ENCODE measurements at places on chromosomes 4 and X.

- DNase-seq, result no peak
Observed at GRCh38 chrX:39772057-39772832, 325.5 kb downstream of the BCOR start.

DNA sequence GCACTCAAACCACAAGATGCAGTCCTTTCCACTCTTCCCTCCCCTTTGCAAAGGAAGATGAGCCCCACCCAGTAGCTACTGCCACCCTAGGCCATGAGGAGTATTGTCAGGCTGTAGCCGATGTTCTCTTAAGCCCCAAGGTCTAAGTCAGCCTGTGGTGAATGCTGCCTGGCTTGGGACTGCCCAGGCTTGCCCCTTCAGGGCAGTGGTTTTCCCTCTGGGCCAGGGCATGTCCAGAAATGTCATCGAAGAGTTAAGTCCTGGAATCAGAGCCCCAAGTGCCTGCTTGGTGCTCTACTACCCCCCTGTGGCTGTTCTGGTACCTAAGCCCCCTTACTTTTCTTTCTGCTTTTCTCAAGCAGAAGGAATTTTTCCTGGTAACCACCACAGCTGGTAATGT, 11.8 kb upstream of the PGK1 start:
- DNase-seq, result no peak

DNA sequence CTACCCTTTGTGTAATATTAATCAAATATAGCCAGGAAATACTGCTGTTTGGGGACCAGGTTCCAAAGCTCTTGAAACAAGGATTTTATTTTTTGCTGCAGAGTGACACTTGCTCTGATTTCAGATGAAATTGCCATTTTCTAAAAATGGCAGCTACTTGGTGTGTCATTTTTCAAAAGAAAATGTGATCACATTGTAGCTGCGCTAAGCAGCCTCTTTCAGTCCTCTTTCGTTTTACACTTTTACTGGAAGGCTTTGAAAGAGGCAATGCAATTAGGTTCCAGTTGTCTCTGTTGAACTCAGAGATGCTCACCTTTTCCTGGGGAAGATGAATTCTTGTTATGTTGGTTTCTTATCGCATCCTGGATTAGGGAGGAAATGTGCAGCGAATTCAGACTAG, 85.1 kb downstream of the CT47B1 start:
- no peak for DNase-seq

DNA sequence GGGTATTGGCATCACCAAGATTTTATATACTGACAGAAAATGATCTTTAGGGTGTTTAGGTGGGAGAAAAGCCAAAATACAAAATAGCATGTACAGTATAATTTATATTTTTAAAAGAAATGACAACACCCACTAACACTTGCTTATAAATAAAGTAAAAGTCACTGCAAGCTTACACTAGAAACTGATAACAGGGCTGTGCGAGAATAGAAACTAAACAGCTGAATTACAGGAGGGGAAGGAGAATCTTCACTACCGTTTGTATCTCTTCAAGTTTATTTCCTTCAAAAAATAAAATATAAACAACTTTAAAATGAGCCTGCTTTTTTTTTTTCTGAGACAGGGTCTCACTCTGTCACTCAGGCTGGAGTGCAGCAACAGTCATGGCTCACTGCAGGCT, 22.8 kb downstream of the GRSF1 start:
- no peak for DNase-seq

GRCh38 chr4:156971676-156972378, at the start of gene PDGFC:
PDGFC (minus strand) TSS chr4:156971799; CDS start chr4:156970903, 896 bp downstream.
- DNase-seq, result peak; percentile 63

DNA sequence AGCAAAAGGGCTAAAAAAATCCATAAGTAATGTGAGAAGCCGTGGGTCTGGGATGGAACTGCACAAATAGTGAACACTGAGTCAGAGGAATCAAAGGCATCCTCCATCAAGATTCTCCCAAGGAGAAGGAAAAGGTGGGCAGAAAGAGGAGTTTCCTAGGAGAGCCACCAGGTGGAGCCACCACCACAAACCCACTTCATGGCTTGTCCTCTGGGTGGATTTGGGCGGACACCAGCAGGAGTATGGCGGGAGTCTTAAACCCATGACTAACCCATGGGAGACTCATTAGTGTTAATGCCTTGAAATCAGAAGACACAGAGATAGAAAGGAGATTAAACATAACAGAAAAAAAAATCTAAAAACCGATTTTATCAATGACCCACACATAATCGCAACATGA, 147.7 kb downstream of the SH3KBP1 start:
- peak; percentile 22 for DNase-seq

DNA sequence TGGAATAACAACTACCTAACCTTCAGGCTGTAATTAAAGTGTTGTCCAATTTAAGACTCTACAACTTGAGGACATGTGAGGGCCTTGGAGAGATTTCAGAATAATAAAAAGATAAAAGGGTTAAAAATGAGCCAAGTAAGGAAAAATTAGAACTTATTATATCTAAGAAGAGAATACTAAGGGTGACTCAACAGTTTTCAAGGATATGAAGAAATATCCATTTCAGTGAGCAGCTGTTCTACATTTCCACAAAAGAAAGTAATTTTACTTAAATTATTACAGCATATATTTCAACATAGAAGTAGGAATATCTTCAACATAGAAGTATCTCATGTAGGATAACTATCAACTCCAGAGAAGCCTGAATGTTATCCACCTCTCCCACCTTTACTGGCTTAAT, 11.3 kb downstream of the SNX12 start:
- DNase-seq, result no peak

Measured in muscle of arm (tissue), 14 donors.